ENCODE measurements at places on chromosomes 11 and 22. TPM values are rescaled to one million over a fixed set of nuclear protein-coding genes. Genes with fewer than 3 reads are reported as not detected.

The HBD gene
- total RNA-seq = not detected

The OOSP2 gene
- not detected for total RNA-seq

The TMEM191B gene
- 0.97 TPM for total RNA-seq

The FGF3 gene
- not detected for total RNA-seq

The OR51E1 gene
- under 0.01 TPM for total RNA-seq

The TMEM45B gene
- total RNA-seq = not detected
